ENCODE measurements at places on chromosomes 7 and 10.

GRCh38 chr7:91814189-91814588 lies 66.3 kb downstream of the MTERF1 start:
- no peak for DNase-seq

DNA sequence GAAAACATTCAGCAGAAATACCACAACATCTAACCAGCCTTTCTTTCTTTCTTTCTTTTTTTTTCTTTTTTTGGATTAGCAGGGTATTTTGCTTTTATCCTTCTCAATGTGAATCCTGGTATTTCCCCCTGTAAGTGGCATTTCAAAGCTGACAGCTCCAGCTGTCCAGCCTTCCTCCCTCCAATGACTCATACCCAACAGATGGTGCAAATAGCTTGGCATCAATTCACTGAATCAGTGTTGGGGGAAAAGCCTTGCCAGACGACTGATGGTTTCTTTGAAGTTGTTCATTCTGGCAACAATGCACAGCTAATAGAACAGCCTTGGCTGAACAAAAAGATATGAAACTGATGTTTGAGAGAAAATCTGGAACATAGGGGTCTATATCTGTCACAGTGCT lies 316.8 kb upstream of the STEAP1 start:
- no peak for DNase-seq

GRCh38 chr10:132511121-132512051 lies 26.2 kb upstream of the INPP5A start:
- DNase-seq = no peak

GRCh38 chr7:133769668-133770067 lies 357.5 kb upstream of the LRGUK start:
- DNase-seq = no peak

GRCh38 chr7:20083781-20084180 lies 133.4 kb downstream of the MACC1 start:
- DNase-seq = no peak

DNA sequence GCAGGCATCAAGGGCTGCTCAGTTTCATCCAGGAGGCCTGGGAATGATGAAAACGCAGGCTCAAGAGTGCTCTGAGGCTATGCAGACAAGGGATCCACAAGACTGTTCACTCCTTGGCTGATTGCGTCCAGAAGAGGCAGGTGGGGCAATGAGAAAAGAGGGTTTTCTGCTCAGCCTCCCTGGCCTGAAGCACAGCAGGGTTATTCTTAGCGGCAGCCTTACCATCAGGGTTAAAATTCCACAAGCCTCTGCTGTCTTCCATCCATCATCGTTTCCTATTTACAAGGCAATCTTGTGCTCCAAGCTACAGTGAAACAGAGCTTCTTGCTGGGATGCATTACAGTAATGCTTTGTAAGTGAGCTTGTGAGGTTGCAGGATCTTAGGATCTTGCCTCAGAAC lies 129.4 kb upstream of the SHH start:
- no peak for DNase-seq

GRCh38 chr7:5599543-5600200 lies 176.0 kb upstream of the TNRC18 start:
- DNase-seq = no peak

DNA sequence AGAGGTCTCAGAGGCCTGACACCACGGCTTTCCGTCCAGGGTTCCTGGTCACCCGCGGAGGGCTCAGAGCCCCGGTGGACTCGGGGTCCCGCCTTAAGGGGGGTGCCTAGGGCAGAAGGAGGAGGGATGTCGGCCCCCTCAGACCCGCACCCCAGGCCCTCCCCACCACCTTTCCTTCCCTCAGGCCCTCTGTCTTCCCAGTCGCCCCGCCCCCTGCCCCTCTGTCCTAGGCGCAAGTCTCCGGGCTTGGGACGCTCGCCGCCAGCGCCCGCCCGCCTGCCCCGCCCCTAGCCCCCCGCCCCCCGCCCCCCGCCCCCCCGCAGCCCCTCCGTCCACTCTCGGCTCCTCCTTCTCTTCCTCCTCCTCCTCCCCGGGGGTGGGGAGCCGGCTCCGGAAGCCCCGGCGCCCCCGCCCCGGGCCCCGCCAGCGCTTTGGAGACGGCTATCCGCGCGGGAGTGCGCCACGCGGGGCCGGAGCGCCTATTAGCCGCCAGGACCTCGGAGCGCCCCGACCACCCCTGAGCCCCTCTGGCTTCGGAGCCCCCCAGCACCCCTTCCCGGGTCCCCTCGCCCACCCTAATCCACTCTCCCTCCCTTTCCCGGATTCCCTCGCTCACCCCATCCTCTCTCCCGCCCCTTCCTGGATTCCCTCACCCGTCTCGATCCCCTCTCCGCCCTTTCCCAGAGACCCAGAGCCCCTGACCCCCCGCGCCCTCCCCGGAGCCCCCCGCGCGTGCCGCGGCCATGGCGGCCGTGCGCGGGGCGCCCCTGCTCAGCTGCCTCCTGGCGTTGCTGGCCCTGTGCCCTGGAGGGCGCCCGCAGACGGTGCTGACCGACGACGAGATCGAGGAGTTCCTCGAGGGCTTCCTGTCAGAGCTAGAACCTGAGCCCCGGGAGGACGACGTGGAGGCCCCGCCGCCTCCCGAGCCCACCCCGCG lies at the start of gene AEBP1:
Gene AEBP1, plus strand, starts transcription at position 423 of the 937 bp plus-strand sequence. Its CDS starts 321 bp downstream, at position 744.
- peak; percentile 82 for DNase-seq

DNA sequence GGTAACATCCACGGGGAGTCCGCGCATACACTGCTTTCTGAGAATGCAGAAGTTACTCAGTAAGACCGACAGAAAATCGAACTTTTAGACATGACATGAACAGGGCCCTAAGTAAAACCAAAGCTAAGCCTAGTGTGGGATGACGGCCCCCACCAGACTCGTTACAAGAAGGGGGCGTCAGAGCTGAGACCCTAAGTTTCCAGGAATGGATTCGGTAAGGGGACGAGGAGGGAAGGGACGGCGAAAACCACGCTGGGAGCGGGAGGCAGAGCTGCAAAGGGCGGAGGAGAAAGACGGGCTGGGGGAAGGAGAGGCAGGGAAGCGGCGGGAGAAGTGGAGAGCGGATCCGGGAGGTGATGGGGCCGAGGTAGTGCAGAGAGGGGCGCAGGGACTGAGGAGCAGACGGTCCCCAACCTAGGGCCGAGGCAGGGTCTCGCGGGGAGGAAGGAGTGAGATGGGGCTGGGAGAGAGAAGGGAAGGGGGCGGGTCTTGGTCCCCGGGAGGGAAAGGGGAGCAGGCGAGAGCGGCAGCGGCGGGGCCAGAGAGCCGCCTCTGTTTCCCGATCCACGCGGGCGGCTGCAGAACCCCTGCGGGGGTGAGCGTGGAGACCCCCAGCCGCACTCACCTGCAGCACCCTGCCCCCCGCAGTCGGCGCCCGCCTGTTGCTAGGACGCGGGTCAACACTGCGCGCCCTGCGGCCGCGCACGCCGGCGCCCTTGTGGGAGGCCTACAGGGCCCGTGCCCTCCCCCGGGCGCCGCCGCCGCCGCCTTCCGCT lies 513 bp downstream of the ODAD2 start:
- no peak for DNase-seq

- DNase-seq = no peak
Observed at GRCh38 chr7:130963339-130963738, 229.3 kb upstream of the KLF14 start.

DNA sequence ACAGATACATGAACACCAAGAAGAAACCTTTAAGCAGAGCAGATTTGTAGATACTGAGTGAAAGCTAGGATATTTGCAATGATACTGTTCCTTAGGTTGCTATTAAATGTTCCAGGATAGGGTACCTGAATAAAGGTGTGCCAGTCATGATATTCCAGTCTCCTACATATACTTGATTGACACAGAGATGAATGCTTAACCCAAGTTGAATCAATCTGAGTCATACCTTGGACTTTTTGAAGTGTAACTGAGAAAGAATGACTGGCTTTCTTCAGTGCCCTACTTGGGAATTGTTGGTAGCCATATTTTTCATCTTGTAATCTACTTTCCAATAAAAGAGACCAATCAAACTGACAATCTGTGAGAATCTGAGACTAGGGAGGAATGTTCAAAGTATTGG lies 805.7 kb upstream of the GHITM start:
- no peak for DNase-seq

DNA sequence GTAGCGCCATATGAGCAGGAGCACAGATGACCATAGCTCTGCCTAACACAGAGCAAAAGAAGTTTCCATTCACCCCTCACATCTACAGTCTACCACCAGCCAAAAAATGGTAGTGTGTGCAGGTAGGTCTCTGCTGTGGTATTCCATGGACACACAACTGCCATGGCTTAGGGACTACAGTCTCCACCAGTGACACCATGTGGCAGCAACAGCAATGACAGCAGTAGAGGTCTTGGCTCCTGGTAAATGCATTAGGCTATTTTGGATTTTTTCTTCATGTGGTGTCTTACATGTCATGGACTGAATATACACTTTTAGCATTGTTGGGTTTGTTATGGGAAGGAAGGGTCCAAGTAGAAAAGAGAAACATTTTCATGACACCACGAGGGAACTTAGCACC lies 70.1 kb upstream of the CABCOCO1 start:
- DNase-seq = no peak

DNA sequence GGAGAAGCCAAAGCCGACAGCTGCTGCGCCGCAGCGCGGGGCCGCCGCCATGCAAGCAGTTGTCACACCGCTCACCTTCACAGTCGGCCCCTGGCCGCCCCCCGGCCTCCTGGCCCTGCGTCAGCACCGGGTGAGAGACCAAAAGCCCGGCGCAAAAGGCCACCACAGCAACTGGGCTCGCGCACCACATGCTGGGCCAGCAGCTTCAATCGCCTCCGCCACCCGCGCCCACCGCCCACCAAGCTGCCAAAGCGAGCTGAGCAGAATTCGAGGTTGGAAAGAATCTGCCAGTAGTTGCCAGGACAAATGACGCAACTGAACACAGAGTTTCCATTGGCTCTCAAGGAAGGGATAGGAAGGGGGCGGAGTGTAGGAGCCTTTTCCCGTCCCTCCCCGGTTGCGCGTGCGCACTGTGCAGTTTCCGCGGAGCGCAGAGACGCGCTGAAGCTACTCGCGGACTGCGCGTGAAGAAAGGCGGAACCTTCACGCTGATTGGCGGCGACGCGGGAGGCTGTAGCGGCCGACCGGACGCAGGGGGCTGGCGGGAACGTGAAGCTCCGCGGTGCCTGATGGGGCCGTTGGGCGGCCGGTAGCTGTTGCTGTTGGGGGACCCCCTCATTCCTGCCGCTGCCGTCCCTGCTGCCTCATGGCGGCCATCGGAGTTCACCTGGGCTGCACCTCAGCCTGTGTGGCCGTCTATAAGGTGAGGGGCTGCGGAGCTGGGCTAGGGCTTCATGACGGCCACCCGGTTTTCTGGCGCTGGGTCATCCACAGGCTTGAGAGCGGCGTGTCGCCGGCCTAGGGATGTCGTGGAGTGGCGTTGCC lies at the start of the genes CDNF, HSPA14 and MSANTD7:
Gene CDNF, minus strand, starts transcription at position 281 of the 825 bp plus-strand sequence. Its CDS starts 91 bp downstream, at position 190.
Gene HSPA14, plus strand, starts transcription at position 550 of the 825 bp plus-strand sequence. Its CDS starts 97 bp downstream, at position 647.
Gene MSANTD7, plus strand, starts transcription at position 550 of the 825 bp plus-strand sequence. CDS start 3,979 bp downstream, outside the sequence.
- peak; percentile 98 for DNase-seq

GRCh38 chr7:79292834-79293233 lies 160.6 kb downstream of the MAGI2 start:
- DNase-seq = no peak

DNA sequence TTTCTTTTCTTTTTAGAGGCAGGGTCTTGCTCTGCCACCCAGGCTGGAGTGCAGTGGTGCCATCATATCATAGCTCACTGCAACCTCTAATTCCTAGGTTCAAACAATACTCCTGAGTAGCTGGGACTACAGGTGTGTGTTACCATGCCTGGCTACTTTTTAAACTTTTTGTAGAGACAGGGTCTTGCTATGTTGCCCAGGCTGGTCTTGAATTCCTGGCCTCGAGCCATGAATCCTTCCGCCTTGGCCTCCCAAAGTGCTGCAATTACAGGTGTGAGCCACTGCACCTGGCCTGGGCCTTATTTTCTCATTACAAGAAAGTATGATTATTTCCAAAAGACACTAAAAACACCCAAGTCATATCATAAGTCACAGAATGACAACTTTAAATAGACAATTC lies 106.6 kb downstream of the CDK6 start:
- DNase-seq = no peak

DNA sequence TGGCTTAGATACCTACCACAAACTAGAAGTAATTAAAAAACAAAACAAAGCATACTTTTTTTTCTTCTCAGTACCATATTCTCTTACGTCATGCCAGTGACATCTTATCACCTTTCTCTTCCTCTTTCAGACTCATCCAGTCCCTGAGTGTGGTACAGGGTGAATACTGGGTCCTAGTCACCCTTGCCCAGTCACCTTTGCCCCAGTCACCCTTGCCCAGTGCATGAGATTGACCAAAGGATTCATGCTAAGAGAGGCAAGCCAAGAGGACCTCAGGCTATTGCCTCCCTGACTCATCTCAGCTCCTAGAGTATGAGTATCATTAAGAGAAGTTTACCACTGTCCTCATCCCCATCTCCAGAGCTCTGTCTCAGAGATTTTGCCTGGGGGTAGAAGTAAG lies 10.0 kb upstream of the TSPAN12 start:
- DNase-seq = peak; percentile 31

GRCh38 chr7:158782761-158783401 lies 46.4 kb downstream of the ESYT2 start:
- no peak for DNase-seq

GRCh38 chr10:106795619-106796018 lies 368.9 kb downstream of the SORCS1 start:
- peak; percentile 21 for DNase-seq

DNA sequence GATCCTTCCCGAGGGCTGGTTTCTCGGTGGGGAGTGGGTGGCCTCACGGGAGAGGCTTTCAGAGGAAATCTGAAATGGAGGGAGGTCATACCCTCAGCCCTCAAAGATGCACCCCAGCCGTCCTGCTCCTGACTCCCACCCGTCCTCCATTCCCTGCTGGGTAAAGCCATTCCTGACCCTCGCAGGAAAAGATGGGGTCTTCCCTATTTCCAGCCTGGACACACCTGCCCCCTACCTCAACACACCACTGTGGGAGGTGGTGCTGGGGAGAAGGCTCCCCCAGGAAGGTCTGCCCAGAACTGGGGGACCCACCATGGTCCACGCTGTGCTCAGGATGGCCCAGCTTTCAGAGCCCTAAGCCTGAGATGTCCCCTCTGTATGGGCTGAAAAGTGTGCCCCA lies 86.9 kb downstream of the CHST15 start:
- no peak for DNase-seq

DNA sequence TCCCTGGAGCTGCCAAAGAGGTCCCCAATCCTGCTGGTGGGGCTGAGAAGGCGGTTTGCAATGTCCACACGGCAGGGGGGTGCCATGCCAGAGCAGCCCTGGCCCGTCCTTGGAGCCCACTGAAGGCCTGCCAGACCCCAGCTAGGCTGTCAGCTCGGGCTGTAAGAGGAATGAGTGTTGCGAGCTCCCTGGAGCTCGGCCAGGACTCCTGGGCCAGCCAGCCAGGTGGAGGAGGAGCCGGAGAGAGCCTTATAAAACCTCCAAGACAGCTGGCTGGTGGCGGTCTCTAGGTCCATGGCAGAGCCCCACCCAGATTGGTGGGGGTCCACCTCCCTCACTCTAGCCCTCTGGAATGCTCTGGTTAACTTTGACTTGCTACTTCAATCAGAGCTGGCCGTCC lies 55.1 kb upstream of the CALN1 start:
- DNase-seq = no peak

- DNase-seq = no peak
Observed at GRCh38 chr7:74038194-74038961, 10.4 kb downstream of the ELN start.

- DNase-seq = no peak
Observed at GRCh38 chr7:123570390-123571182, 13.0 kb upstream of the NDUFA5 start.

GRCh38 chr7:71422104-71422503 lies 290.2 kb downstream of the GALNT17 start:
- no peak for DNase-seq

- DNase-seq = peak; percentile 50
Observed at GRCh38 chr7:23530405-23530804, 1.4 kb downstream of the TRA2A start.

Data from GM20000 (cell line).